ENCODE measurements at places on chromosomes 5 and 9.

- no peak overlapping the region for H3K27ac ChIP-seq
- no peak overlapping the region for H3K4me3 ChIP-seq
- H3K36me3 ChIP-seq = no peaks in the 10 kb centered on the region
- peaks cover 2% of the 10 kb centered on the region for H3K27me3 ChIP-seq
- no peaks in the 10 kb centered on the region for H3K4me1 ChIP-seq
- DNase-seq = no peak
Measured at GRCh38 chr5:78638423-78638822, 10.1 kb downstream of the LHFPL2 start.

DNA sequence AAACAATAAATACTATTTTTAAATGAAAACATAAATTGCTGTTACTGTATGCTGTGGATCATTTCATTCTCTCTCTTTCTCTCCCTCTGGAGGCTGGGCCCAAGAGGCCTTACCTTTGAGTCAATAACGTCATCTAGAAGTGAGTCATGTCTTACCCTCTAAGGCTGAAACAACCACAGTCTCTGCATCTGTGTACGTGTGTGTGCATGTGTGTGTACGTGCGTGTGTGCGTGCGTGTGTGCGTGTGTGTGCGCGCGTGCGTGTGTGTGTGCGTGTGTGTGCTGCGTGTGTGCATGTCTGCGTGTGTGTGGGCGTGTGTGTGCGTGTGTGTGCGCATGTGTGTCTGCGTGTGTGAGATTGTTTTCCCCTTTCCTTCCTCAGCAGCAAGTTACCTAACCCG, 13.6 kb upstream of the IL17B start:
- no peak for DNase-seq
- H3K4me1 ChIP-seq = no peaks in the 10 kb centered on the region

DNA sequence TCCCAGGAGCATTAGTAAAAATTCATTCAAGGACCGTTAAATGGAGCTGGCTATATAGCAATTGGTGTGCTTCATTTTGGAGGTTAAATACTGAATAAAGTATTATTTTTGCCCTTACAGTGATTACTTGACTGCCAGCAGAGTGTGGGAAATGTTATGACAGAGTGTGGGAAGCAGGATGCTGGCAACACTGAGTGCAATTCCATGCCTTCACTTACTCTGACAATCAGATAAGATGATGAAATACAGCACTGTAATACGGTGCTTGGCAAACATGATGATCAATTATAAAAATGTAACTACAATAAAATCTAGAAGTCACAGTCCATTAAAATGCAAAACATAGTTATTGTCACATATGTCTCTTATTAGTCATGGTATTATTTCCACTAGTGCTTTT, 651.3 kb downstream of the PTPRD start:
- no peaks in the 10 kb centered on the region for H3K36me3 ChIP-seq
- no peak overlapping the region for H3K4me3 ChIP-seq
- no peaks in the 10 kb centered on the region for H3K27me3 ChIP-seq
- DNase-seq = no peak
- H3K27ac ChIP-seq = no peak overlapping the region

GRCh38 chr9:26292943-26293342, 599.7 kb downstream of the CAAP1 start:
- no peak overlapping the region for H3K4me3 ChIP-seq
- no peaks in the 10 kb centered on the region for H3K27me3 ChIP-seq
- H3K4me1 ChIP-seq = no peaks in the 10 kb centered on the region
- no peaks in the 10 kb centered on the region for H3K36me3 ChIP-seq
- DNase-seq = no peak

DNA sequence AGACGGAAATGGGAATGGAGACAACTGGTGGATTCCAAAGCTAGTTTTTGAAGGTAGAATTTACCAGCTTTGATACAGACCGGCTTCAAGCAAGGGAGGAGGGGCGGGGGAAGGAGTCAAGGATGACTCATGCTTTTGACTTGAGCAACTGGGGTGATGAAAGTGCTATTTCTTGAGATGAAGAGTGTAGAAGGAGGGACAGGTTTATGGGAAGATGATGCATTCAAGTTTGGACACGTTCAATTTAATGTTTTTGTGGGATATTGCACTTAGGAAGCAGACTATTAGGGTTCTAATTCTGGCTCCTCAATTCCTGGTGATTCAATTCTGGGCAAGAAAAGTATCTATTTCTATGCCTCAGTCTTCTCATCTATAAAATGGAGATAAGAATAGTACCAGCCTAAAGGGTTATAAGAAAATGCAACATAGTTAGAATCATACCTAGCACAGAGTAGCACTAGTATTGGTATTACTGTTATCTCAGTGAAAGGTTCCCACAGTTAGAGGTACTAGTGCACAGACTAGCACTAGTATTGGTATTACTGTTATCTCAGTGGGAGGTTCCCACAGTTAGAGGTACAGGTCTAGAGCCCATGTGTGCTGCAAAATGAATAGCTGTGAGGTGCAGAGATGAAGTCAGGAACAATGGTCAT, 4.6 kb downstream of the NIPAL4 start:
- peaks cover 18% of the 10 kb centered on the region for H3K4me1 ChIP-seq
- peaks cover 20% of the 10 kb centered on the region for H3K27me3 ChIP-seq
- H3K36me3 ChIP-seq = no peaks in the 10 kb centered on the region
- peak overlapping the region; percentile 47 for H3K27ac ChIP-seq
- H3K4me3 ChIP-seq = no peak overlapping the region

DNA sequence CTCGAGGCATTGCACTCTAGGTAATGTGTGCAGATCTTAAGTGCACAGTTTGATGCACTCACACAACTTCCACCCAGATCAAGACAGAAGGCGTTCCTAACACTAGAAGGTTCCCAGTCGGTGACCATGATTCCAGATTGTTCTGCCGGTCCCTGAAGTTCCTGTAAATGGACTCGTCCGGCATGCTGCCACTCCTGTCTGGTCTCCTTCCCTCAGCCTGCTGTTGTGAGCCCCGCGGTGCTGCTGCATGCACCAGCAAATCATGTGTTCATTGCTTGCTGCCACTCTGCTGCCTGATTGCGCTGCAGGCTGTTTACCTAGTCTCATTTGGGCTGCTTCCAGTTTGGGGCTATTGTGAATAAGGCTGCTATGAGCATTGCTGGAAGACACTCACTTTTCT, 11.5 kb downstream of the STKLD1 start:
- no peaks in the 10 kb centered on the region for H3K4me1 ChIP-seq
- no peak overlapping the region for H3K4me3 ChIP-seq
- H3K36me3 ChIP-seq = no peaks in the 10 kb centered on the region
- peaks cover 3% of the 10 kb centered on the region for H3K27me3 ChIP-seq
- DNase-seq = no peak

DNA sequence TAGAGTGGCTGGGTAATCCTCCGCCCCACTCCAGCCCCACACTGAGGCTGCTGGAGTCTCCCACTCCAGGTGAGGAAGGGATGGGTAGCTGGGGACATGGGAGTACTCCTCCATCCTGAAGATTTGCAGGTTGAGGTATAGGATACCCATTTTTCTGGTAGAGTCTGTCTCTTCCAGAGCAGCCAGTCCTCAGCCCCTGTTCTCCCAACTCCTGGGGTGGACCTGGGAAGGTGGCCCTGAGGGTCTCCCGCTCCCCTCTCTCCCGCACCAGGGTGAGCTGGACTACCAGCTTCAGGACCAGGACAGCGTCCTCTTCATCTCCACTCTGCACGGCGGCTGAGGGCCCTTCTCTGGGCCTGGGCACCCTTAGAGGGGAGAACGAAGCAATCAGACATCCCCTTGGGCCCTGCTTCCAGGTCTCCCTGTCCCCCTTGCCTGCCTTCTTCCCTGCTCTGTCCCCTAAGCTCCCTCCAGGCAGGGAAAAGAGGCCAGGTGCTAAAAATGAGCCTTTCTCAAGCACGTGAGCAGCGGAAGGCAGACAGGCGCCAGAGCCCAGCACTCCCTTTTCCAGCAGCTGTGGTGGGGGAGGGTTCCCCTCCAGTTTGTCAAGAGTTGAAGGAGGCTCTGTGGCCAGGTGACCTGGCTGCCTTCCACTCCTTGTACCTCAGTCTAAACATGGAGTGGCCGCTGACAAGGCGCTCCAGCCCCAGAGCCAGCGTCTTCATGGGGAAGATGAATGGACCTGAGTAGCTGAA, 18.4 kb downstream of the URM1 start:
- DNase-seq = no peak
- H3K4me3 ChIP-seq = no peak overlapping the region
- H3K36me3 ChIP-seq = peaks cover 35% of the 10 kb centered on the region
- H3K27me3 ChIP-seq = no peaks in the 10 kb centered on the region

GRCh38 chr9:91382298-91382697, 20.6 kb upstream of the AUH start:
- peaks cover 9% of the 10 kb centered on the region for H3K27me3 ChIP-seq
- no peaks in the 10 kb centered on the region for H3K4me1 ChIP-seq
- H3K27ac ChIP-seq = no peak overlapping the region
- no peaks in the 10 kb centered on the region for H3K36me3 ChIP-seq
- no peak for DNase-seq

GRCh38 chr9:94600715-94601114, 7.1 kb upstream of the FBP2 start:
- H3K27ac ChIP-seq = no peak overlapping the region
- no peak for DNase-seq
- peaks cover 4% of the 10 kb centered on the region for H3K4me1 ChIP-seq
- peaks cover 1% of the 10 kb centered on the region for H3K27me3 ChIP-seq
- no peaks in the 10 kb centered on the region for H3K36me3 ChIP-seq

GRCh38 chr5:157312492-157312891, 46.6 kb downstream of the CYFIP2 start:
- H3K27ac ChIP-seq = peak overlapping the region; percentile 91
- H3K36me3 ChIP-seq = peaks cover 63% of the 10 kb centered on the region
- H3K27me3 ChIP-seq = no peaks in the 10 kb centered on the region
- H3K4me3 ChIP-seq = no peak overlapping the region

DNA sequence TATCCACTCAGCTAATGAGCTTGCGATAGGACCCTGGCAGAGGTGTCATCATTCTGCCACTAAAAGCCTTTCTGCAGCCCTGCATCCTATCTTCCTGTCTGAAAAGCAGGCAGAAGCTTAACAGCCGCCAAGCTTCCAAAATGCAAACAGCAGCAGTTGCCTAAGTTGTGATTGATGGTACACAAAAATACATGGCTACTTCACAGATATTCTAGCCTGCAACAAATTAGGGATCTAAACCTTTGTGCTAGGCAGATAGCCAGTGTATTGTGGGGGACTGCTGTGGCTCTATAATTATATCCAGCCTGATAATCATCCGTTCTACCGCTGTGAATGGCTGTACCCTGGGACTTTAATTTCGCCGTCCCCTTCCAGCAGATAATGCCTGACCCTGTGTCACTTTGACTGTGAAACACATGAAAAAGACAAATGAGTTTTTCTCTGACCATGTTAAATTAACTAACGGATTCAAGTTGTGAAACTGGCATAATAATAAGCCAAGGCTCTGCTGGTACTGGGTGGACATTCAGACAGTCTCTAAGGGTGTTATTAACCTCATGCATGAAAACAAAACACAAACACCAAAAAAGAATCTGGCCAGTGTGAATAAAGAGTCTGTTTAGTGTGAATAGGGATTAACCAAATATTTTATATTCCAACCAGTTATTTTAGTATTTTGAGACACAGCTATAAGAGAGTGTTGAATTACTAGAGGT, 45.9 kb downstream of the SEMA6A start:
- H3K27ac ChIP-seq = no peak overlapping the region
- H3K36me3 ChIP-seq = no peaks in the 10 kb centered on the region

GRCh38 chr5:107809201-107810034, 138.7 kb upstream of the EFNA5 start:
- no peak overlapping the region for H3K27ac ChIP-seq
- H3K27me3 ChIP-seq = peaks cover 3% of the 10 kb centered on the region

DNA sequence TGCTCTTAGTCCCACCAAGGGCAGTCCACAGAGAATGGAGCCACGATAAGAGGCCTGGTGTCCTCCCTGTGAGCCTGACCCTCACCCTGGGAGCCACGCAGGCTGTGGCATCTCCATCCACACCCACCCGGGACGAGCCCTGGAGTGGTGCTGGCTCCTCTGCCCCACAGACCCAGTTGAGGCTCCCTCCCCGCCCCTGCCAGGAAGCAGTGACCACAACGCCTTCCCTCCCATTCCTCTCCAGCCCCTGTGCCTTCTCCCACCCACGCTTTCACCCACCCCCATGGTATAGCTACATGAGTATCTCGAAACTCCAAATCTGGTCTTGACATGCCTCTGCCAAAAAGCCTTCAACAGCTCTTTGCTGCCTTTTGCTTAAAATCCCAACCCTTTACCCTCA, 57.9 kb downstream of the SEMA4D start:
- DNase-seq = no peak
- peak overlapping the region; percentile 93 for H3K27ac ChIP-seq
- no peak overlapping the region for H3K4me3 ChIP-seq

- H3K27me3 ChIP-seq = no peaks in the 10 kb centered on the region
- no peak for DNase-seq
- H3K36me3 ChIP-seq = peaks cover 69% of the 10 kb centered on the region
- no peak overlapping the region for H3K27ac ChIP-seq
- H3K4me3 ChIP-seq = no peak overlapping the region
- H3K4me1 ChIP-seq = peaks cover 42% of the 10 kb centered on the region
Measured at GRCh38 chr5:171410181-171410580, 9.3 kb upstream of the FGF18 start.

GRCh38 chr5:88081877-88082276, 186.8 kb downstream of the TMEM161B start:
- no peak for DNase-seq
- H3K27ac ChIP-seq = no peak overlapping the region
- no peaks in the 10 kb centered on the region for H3K36me3 ChIP-seq

DNA sequence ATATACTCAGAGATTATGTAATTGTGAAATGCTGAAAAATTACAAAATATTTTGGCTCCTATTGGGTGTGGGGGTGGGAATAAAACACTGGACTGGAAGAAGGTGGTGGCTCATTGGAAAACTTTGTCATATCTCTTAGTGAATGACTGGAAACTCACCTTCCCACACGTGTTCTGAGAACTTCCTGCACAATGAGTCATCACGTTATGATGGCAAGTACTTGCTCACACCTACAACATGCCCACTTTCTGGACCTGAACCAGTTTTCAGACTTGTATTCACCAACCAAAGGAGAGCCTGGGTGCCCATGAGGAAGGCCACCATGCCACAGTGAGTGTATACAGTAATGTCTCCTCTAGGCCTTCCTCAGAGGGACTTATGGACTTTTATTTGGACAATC, 294.8 kb downstream of the ASTN2 start:
- H3K4me3 ChIP-seq = no peak overlapping the region
- H3K27me3 ChIP-seq = no peaks in the 10 kb centered on the region
- no peaks in the 10 kb centered on the region for H3K36me3 ChIP-seq
- peaks cover 3% of the 10 kb centered on the region for H3K4me1 ChIP-seq
- no peak overlapping the region for H3K27ac ChIP-seq
- DNase-seq = no peak

DNA sequence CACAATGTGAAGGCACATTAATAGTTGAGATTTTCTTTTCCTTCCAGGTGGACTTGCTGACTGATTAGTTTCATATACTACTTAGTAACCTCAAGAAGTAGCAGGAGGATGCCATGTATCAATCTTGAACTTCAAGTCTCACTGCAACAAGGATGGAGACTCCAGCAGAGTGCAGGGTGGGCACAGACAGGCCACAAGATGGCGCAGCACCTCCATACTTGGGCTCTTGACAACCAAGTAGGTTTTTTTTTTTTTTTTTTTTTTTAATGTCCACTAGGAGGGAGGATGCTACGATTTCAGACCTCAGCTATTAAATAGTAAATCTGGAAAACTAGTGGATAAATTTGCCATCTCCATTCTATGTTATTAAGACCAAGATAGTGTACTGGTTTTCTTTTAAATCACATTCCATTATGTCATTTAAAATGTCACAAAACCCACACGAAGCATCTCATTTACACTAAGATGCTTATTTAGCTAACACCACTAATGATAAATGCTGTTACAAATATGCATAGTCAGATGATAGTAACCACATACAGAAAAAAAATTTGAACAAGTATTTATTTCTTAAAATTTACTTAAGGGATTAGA, 58.6 kb downstream of the IL6ST start:
- H3K27ac ChIP-seq = peak overlapping the region; percentile 5
- no peaks in the 10 kb centered on the region for H3K27me3 ChIP-seq
- H3K4me1 ChIP-seq = peaks cover 5% of the 10 kb centered on the region
- H3K36me3 ChIP-seq = peaks cover 10% of the 10 kb centered on the region
